ENCODE measurements at places on chromosomes 13 and 19. TPM values are rescaled to one million over a fixed set of nuclear protein-coding genes. Genes with fewer than 3 reads are reported as not detected.

DNA sequence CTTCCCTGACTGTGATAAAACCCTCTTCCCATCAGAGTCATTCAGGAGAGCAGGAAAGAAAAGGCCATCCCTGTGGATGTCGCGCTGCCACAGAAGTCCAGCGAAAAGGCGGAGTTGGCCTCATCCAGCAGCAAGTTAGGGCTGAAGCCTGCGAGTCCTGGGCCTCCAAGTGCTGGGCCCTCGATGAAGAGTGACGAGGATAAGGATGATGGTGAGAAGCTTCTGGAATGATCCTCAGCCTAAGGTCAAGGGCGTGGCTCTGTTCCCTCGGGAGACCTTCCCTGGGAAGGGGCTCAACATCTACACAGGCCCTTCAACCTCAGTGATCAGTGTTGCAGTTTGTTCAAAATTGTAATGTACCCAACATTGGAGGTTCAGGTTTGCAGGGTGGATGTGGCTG is 22.3 kb downstream of the TEX29 start:
- no peaks in the 10 kb centered on the region for H3K27me3 ChIP-seq
- no peak for DNase-seq
- no peaks in the 10 kb centered on the region for H3K4me1 ChIP-seq
- H3K27ac ChIP-seq, result no peak overlapping the region
- no peak overlapping the region for H3K4me3 ChIP-seq
- no peaks in the 10 kb centered on the region for H3K36me3 ChIP-seq

DNA sequence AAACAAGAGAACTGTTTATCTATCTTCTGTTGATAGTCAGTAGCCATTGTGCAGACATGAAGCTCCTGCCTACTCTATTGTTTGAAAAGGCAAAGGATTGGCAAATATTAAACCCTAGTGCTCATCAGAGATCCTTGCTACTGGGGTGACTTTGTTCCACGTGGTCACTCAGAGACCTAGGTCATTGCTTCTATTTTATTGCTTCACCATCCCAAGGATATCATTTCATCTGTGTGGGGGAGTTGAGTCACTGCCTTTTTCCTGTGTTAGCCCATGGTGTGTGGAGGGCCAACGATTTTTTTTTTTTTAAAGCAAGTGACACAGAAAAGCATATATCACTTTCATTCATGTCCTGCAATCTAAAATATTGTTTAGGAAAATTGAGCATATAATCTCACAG is 254.1 kb upstream of the RXFP2 start:
- no peak overlapping the region for H3K27ac ChIP-seq
- no peaks in the 10 kb centered on the region for H3K27me3 ChIP-seq
- no peaks in the 10 kb centered on the region for H3K4me1 ChIP-seq
- H3K36me3 ChIP-seq, result no peaks in the 10 kb centered on the region

DNA sequence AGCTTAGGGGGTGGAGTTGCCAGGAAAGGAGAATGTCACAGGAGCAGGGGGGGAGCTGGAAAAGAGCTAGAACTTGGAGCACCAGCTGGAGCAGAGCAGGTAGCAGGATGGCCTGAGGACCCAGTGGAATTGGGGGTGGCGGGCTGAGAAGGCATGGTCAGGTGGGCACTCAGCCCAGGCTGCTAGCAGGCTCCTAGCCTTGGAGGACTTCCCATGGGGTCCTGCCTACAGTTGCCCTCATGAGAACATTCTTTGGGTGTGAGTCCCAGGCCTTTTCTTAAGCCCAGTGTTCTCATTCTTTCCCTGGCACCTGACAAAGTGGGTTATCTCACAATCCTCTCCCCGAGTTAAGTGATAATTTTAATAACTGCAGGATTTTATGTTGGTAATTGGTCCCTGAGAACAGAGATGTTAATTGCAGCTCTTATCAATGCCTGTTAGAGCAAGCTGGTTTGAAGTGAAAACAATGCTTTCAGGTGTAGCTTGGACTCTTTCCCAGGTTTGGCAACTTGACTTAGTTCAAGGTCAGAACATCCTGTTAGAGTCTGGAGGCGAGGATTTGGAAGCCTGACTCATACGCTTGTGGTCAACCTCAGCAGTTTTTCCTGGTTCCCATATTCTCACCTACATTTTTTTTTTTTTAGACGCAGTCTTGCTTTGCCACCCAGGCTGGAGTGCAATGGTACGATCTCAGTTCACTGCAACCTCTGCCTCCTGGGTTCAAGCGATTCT is 18.1 kb upstream of the OLFM4 start:
- no peaks in the 10 kb centered on the region for H3K4me1 ChIP-seq
- no peaks in the 10 kb centered on the region for H3K36me3 ChIP-seq
- peaks cover 4% of the 10 kb centered on the region for H3K27me3 ChIP-seq
- no peak overlapping the region for H3K4me3 ChIP-seq

DNA sequence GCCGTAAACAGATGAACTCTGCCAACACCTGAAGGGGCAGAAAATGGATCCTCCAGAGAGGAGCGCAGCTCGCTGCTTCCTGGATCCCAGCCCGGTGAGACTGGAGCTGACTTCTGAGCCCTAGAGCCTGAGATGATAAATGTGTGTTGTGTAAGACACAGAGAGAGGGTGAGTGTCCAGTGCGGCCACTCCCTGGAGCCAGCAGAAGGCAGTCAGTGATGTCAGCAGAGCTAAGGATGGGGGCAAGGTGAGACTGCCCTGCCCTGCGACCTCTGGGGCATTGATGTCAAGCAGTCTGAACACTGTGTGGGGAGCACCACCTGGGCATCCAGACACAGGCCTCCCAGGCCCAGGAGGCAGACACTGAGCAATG is 9.7 kb upstream of the SLC35E1 start:
- H3K36me3 ChIP-seq, result no peaks in the 10 kb centered on the region
- H3K27me3 ChIP-seq, result no peaks in the 10 kb centered on the region
- H3K4me3 ChIP-seq, result no peak overlapping the region
- peak overlapping the region; percentile 99 for H3K27ac ChIP-seq

DNA sequence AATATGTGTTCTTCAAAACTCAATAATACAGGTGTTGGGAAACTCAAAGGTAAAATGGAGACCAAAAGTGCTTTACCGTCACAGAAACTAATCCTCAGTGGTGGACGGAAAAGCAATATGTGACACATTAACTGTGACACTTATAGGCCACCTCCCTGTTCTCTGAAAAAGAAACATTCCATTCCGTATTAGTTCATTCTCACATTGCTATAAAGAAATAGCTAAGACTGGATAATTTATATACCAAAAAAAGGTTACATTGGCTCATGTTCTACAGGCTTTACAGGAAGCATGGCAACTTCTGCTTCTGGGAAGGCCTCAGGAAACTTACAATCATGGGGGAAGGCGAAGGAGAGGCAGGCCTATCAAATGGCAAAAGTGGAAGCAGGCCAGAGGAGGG is 435.3 kb upstream of the HTR2A start:
- no peak overlapping the region for H3K4me3 ChIP-seq
- no peaks in the 10 kb centered on the region for H3K27me3 ChIP-seq
- H3K36me3 ChIP-seq, result no peaks in the 10 kb centered on the region
- no peaks in the 10 kb centered on the region for H3K4me1 ChIP-seq
- no peak overlapping the region for H3K27ac ChIP-seq

- H3K4me3 ChIP-seq, result no peak overlapping the region
- H3K27ac ChIP-seq, result no peak overlapping the region
- peaks cover 38% of the 10 kb centered on the region for H3K27me3 ChIP-seq
- peaks cover 29% of the 10 kb centered on the region for H3K4me1 ChIP-seq
- H3K36me3 ChIP-seq, result no peaks in the 10 kb centered on the region
- peak; percentile 84 for DNase-seq
Observed at GRCh38 chr19:862581-863314, 3.3 kb downstream of the CFD start.

GRCh38 chr19:33293255-33294057 is 8.9 kb downstream of the CEBPA start:
- no peaks in the 10 kb centered on the region for H3K36me3 ChIP-seq
- no peak for DNase-seq
- H3K4me3 ChIP-seq, result peak overlapping the region; percentile 27
- H3K27ac ChIP-seq, result no peak overlapping the region

GRCh38 chr13:26872525-26873385 is 112.2 kb upstream of the GPR12 start:
- H3K27ac ChIP-seq, result no peak overlapping the region
- H3K4me3 ChIP-seq, result no peak overlapping the region
- H3K4me1 ChIP-seq, result no peaks in the 10 kb centered on the region

GRCh38 chr13:64007339-64007738 is 2591.7 kb upstream of the PCDH20 start:
- no peak for DNase-seq
- H3K27me3 ChIP-seq, result no peaks in the 10 kb centered on the region
- no peaks in the 10 kb centered on the region for H3K36me3 ChIP-seq
- no peak overlapping the region for H3K27ac ChIP-seq

- H3K27ac ChIP-seq, result no peak overlapping the region
- H3K36me3 ChIP-seq, result no peaks in the 10 kb centered on the region
- H3K4me3 ChIP-seq, result no peak overlapping the region
- no peak for DNase-seq
- no peaks in the 10 kb centered on the region for H3K27me3 ChIP-seq
Observed at GRCh38 chr19:19095691-19096090, 31.9 kb downstream of the SLC25A42 start.

The GNG14 gene
- not detected for total RNA-seq

The MAST1 gene
- 1.2 TPM for total RNA-seq
